ENCODE measurements at places on chromosomes 1 and 21.
A peak's percentile ranks its signal among the peaks of the same experiment; 100 is the strongest.

- no peak for DNase-seq
Measured at GRCh38 chr1:35229587-35230360, 36.8 kb upstream of the SFPQ start.

GRCh38 chr1:157597959-157598667 is at the start of gene FCRL4:
Gene FCRL4, minus strand, starts transcription at chr1:157598085. Its CDS starts 141 bp downstream, at chr1:157597944.
- DNase-seq, result no peak

- DNase-seq, result peak; percentile 80
Measured at GRCh38 chr1:89483010-89483756, 41.4 kb upstream of the LRRC8B start.

GRCh38 chr1:160328184-160328583 is 14.9 kb downstream of the COPA start:
- DNase-seq, result no peak

GRCh38 chr1:29148656-29149491 is 25.2 kb upstream of the TMEM200B start:
- DNase-seq, result no peak

DNA sequence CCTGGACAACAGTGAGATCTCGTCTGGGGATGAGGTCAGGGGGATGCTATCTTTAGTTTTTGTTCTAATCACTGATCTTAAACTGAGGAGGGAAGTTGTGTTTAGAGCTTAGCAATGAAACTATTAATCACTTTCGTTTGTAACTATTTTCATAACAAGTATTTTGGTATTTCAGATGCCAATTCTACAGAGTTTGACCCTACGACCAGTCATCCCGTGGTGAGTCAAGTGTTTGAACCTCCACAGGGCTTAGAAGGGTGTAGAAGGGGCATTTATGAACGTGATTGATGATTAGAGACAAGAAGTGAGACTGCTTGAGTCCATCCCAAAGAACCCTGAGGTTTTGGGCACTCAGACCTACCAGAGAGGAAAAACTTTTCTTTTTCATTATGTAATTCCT is 15.6 kb downstream of the SLFNL1 start:
- DNase-seq, result peak; percentile 41

DNA sequence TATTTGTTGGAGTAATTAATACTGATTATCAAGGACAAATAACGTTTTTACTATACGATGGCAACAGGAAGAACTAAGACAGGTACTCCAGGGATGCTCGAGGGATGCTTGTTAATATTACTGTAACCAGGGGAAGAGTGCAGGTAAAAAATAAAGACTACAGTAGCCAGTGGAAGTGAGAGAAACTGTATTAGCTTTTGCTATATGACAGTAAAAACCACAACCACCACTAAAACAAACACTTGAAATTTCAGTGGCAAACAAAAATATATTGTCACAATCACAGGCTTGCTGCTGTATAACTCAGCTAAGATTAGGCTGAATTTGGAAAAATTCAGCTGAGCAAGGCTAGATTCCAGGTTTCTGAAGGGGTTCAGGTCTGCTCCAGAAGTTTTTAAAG is 812.6 kb upstream of the ADGRL4 start:
- no peak for DNase-seq

GRCh38 chr1:62433861-62434617 is 2.8 kb upstream of the USP1 start:
- DNase-seq, result peak; percentile 17

- DNase-seq, result no peak
Measured at GRCh38 chr1:21012937-21013336, 163.8 kb downstream of the EIF4G3 start.

DNA sequence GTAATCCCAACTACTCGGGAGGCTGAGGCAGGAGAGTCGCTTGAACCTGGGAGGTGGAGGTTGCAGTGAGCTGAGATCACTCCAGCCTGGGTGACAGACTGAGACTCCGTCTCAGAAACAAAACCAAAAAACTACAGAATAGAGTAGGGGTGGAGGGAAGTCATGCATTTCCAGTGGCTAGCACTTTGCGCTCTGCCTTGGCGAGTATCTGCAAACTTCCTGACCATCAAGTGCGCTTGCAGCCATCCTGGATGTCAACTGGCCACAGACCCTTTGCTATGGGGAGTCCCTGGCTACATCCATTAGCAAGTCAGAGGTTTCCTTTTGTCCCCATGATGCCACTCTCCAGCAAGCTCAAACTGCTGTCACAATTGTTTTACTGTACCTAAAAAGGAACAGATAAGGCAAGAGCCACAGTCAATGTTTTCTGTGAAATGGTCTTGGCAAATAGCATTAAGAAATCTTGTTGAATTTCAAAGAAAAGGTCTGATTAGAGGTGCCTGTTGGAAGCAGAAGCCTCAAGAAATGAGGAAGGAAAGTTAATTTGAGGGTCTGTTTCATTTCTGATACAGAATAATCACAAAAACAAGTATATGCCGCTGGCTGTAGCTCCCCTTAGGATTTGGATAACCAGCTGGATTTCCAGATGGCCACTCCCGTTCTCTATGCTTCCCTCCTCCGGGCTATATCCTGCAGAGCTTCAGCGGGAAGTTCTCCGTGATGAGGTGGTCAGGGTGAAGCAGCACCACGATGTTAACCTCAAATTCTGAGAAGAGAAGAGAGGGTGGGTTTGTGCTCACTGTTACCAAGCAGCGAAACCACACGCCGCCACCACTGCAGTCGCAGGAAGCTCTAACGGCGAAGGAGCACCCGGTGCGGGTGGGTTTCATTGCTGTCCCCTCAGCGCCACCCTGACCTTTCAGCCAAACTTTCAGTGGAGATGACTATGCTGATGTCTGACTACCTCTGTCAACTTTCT is 42.0 kb downstream of the VPS26C start:
- DNase-seq, result no peak

DNA sequence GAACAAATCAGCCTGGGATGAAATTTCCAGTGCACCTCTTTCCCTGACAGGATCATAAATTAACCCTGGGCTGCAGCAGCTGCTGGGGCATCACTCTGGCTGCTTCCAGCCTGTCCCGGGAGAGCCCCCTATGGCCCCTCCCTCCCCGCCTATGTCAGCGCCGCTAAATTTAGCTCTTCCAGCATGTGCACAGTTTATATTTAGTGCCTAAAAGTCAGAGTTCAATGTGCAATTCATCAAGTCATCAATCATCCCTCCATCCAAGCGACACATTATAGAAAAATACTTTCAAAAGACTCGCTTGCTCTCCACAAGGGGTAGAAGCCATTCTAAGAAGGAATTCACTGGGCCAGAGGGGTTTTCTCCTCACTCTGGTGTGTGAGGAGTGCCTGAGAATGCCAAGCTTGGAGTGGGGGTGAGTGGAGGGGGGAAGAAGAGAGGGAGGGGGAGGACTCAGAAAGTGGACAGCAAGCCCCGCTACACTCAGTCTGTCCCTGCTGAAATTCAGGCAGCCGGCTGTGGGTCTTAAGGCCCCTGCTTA is 37.4 kb downstream of the XCL1 start:
- DNase-seq, result no peak

DNA sequence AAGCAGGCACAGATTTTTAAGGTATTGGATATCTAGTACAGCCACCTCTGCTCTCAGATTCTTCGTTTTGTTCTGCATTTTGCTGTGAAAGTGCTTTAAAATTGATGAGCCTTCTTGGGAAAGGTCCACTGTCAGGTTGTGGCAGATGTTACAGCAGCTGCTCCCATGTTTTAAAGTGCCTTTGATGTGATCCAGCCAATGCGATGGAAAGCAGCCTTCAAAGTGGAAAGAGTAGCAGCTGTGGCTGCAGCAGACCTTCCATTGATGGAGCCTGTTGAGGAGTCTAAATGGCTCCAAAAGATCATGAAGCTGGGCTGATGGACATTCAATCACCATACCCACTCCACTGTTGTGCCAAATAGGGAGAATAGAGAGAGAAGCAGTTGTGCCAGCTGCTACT is 816.9 kb downstream of the PLA2G4A start:
- no peak for DNase-seq

- no peak for DNase-seq
Measured at GRCh38 chr1:227786673-227787512, 28.6 kb upstream of the PRSS38 start.

DNA sequence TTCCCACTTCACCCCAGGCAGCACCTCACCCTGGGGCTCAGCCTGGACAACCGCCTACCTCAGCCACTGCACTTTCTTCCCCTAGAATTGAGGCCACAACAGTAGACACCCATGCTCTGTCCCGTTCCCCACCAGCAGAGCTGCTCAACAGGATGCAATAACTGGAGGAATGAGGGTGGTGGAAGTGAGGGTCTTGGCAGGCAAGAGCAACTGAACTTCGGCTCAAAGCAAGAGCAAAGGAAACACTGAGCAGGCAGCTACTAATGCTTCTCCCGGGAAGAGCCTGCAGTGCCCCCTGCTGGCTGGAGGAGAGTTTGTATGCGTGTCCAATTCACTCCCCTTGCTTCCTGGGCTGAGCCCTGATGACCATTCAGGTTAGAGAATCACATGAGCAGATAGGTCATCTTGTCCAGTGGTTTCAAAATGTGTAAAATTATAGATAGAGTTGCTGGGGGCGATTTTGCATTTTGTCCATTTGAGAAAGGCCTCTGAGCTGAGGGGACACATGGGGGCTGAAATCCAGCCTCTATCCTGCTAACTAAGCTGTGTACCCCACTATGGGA is 13.9 kb downstream of the NT5C1A start:
- peak; percentile 73 for DNase-seq

All from ELR (cell line).